ENCODE measurements at places on chromosomes 13 and 19. TPM values are rescaled to one million over a fixed set of nuclear protein-coding genes. Genes with fewer than 3 reads are reported as not detected.

SPACA7 gene
- total RNA-seq = not detected

CDK8 gene
- total RNA-seq = 16.9 TPM

LYPD4 gene
- total RNA-seq = not detected

PALM gene
- 0.66 TPM for total RNA-seq

MED25 gene
- total RNA-seq = 58.4 TPM

ICAM5 gene
- total RNA-seq = 2.0 TPM

NLRP7 gene
- not detected for total RNA-seq

CABP5 gene
- not detected for total RNA-seq

ZNF98 gene
- total RNA-seq = not detected

DKKL1 gene
- not detected for total RNA-seq

BEST2 gene
- not detected for total RNA-seq

ARRDC5 gene
- total RNA-seq = 0.39 TPM

ZNF562 gene
- 73.4 TPM for total RNA-seq

DLEU7 gene
- not detected for total RNA-seq

ERICH6B gene
- not detected for total RNA-seq

THAP8 gene
- total RNA-seq = 3.5 TPM

CEACAM7 gene
- not detected for total RNA-seq

RPL28 gene
- total RNA-seq = 2,540 TPM

RCBTB1 gene
- total RNA-seq = 26.1 TPM

CGB8 gene
- not detected for total RNA-seq

CEACAM20 gene
- not detected for total RNA-seq

TRPC4 gene
- total RNA-seq = not detected

PTGER1 gene
- 0.20 TPM for total RNA-seq

COL4A1 gene
- total RNA-seq = not detected

CACNG8 gene
- not detected for total RNA-seq

FFAR3 gene
- total RNA-seq = 5.1 TPM

SLC10A2 gene
- not detected for total RNA-seq

ZNF44 gene
- 15.5 TPM for total RNA-seq

CALR3 gene
- total RNA-seq = not detected

FAM124A gene
- 0.35 TPM for total RNA-seq

USF2 gene
- total RNA-seq = 150 TPM

GPR18 gene
- 8.4 TPM for total RNA-seq

PRR12 gene
- total RNA-seq = 28.9 TPM

CDC34 gene
- total RNA-seq = 59.6 TPM

THSD1 gene
- total RNA-seq = 0.19 TPM

PSG4 gene
- total RNA-seq = 0.51 TPM

YIF1B gene
- 82.1 TPM for total RNA-seq

C3 gene
- 0.84 TPM for total RNA-seq

CASP14 gene
- total RNA-seq = not detected

CYP4F11 gene
- total RNA-seq = not detected

SULT2A1 gene
- not detected for total RNA-seq

PROSER1 gene
- total RNA-seq = 68.6 TPM

ZSCAN22 gene
- 4.3 TPM for total RNA-seq

GRIK5 gene
- total RNA-seq = 4.0 TPM

TEX29 gene
- total RNA-seq = 2.0 TPM

SCN1B gene
- 1.5 TPM for total RNA-seq

OR7A10 gene
- not detected for total RNA-seq

PGLYRP2 gene
- total RNA-seq = 0.09 TPM

PRX gene
- total RNA-seq = 1.6 TPM

GPC6 gene
- total RNA-seq = not detected

RASAL3 gene
- 101 TPM for total RNA-seq

LAIR1 gene
- 9.9 TPM for total RNA-seq

FLT3 gene
- total RNA-seq = not detected

ZNF541 gene
- 0.31 TPM for total RNA-seq

GJA3 gene
- 0.45 TPM for total RNA-seq

GAS6 gene
- 1.2 TPM for total RNA-seq

TIMM13 gene
- total RNA-seq = 103 TPM

OR7A5 gene
- total RNA-seq = not detected

PPM1N gene
- total RNA-seq = 7.4 TPM
